ENCODE measurements at places on chromosomes 1 and 21.

DNA sequence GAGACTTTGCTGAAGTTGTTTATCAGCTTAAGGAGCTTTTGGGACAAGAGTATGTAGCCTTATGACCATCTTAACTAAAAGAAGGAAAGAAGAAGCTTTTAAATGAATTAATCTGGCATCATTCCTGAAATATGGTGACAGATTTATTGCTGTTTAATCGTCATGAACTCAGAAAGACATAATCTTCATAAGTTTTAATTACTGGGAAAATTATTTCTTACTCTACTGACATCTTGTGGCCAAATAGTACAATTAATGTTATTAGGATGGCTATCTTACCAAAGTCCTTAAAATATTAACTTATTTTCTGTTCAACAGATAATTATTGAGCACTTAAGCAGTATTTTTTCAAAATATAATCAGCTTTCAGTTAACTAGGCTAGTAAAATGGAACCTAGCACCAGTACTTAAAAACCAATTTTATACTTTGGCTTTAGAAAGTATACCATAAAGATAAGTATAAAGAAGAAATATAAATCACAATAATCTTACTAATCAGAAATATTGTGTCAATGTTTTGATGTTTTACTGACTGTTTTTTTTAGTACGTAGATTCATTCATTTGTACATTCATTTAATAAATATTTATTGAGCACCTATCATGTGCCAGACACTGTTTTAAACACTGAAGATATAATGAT, 34.7 kb upstream of the GPR25 start:
- no peak for DNase-seq

DNA sequence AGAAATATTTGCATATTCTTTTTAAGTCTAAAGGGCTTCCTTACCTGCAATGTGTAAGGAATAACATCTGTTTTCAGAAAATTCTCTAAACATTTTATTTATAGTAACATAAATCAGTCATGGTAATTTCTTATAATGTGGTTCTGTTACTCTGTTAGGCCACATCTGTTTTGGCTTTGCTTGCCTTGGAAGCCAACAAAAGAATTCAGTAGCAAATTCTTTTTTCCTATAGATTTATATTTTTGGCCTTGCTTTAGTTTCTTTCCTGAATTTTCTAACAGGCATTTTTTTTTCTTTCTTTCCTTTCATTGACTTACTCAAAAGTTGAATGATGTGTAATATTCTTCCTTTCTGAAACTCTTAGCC, 72.2 kb downstream of the OSBPL9 start:
- DNase-seq = no peak

- no peak for DNase-seq
Measured at GRCh38 chr1:179545321-179545720, 30.4 kb downstream of the NPHS2 start.

- DNase-seq = no peak
Measured at GRCh38 chr21:46180079-46180722, 4.1 kb downstream of the SPATC1L start.

DNA sequence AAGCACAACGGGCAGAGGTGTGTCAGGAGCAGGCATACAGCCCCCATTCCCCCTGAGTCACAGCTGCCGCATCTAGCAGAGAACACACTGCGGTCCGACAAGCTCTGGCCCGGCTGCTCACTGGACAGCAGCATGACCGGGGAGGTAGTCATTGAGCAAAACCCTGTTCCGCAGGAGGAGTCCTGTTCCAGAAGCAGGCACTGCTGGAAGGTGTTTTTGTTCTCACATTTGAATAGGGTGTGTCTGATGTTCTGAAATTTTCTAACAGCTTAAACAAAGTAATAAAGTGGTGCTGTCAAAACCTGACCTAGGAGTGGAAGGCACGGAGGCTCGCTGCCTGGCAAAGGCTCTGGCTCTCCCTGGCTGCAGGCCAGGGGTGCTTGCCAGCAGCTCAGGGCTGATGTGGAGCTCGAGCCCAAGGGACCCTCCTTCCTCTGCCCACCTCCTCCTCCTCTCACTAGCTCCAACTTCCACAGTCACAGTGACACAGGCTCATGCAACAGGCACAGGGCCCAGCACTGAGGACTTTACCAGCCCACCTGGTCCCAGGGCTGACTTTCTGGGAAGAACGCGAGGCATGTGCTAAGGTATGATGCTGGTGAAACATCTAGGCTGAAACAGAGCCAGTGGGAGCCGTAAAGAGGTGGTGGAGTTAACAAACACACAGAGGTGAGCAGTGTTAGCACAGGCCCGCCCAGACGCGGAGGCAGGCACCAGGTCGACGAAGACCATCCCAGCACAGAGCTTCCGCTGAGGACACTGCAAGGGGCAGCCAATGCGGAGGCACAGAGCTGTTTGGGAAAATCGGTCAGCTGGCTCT, 118.6 kb upstream of the IFFO2 start:
- no peak for DNase-seq

DNA sequence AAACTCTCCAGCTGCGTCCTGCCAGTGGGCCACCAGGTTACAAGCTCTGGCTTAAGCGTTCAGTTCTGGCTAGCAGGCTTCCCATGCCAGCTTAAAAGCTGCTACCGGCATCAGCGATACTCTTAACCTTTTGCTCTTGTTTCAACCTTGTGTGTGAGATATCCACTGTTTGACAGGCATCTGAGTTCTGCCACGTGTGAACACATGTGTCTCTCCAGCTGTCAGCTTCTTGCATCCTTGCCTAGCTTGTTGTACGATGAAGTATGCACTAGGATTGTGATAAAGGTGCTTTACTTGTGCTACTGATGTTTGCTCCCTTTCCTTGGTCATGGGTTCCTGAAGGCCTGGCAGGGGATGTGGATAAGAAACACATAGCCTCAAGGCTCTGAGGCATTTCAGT, 201.6 kb downstream of the PRDM2 start:
- DNase-seq = no peak

DNA sequence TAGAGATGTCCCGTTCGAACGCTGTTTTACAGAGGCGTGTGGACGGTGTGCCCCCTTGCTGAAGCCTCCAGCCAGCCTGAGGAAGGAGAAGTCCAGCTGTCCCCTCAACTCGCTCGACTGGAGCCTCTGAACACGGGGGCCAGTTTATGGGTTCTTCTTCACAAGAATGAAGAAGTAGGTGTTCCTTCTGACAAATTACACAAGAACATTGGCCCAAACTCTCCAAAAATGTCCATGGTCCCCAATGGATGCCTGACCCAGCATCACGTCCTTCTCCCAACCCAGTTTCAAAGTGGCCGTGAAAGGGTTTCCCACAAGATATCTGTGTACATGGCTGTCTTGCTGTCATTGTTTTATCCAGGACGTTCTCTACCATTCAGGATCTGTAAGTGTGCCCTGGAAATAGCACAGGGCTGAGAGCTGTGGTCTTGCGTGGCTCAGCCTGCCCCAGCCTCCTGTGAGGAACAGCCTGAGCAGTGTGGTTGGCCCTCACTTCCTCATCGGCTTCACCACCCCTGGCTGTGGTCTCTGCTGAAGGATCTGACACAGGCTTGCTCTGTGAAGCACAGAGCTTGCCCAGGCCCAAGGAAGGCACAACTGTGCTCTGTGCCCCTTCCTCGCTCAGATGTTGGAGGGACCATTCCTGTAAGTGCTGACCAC, 1.0 kb upstream of the S100B start:
- no peak for DNase-seq

DNA sequence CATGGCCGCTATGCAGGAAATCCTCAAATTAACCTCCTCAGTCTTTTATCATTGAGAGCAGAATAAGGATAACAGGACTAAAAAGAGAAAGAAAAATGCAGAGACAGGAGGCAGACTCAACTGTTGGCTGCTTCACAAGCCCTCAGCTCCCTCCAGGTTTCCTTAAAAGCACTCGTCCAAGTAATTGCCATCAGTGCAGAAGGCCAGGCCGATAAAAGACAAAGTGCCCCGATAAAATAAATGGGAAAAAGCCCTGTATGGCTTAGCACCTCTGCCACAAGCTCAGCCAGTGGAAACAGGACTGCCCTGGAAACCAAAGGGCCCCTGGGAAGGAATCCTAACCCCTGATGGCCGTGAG, 8.1 kb downstream of the S100A6 start:
- no peak for DNase-seq

GRCh38 chr1:156394835-156395461, 25.9 kb downstream of the RHBG start:
- DNase-seq = no peak

- no peak for DNase-seq
Measured at GRCh38 chr1:40414331-40414730, 35.9 kb upstream of the ZFP69B start.

GRCh38 chr1:210736713-210737112, 397.2 kb downstream of the KCNH1 start:
- DNase-seq = no peak

GRCh38 chr1:201460814-201461644, 8.0 kb downstream of the PHLDA3 start:
- no peak for DNase-seq

GRCh38 chr1:12167493-12168429, 970 bp downstream of the TNFRSF1B start:
- DNase-seq = no peak

DNA sequence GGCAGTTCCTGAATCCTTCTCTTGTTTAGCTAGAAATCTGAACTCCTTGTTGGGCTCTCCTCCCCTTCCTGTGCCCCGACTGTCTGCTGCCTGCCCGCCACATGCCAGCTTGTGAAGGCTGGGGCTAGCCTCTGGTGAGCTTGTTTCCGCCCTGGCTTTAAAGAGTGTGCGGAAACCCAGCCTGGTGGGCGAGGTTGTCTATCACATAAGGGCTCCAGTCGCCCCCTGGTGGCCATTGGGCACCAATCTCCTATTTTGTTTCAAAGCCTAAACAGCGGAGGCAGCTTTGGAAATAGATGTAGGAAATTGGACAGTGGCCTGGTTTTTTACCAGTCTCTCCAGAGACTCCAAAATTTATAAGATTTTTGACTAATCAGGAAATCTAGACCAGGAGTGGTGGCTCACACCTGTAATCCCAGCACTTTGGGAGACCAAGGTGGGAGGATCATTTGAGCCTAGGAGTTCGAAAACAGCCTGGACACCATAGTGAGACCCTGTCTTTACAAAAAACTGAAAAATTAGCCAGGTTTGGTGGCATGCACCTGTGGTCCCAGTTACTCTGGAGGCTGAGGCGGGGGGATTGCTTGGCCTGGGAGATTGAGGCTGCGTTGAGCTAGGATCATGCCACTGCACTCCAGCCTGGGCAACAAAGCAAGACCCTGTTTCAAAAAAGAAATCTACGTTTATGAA, 9.8 kb downstream of the ATP8B2 start:
- peak; percentile 87 for DNase-seq

GRCh38 chr21:45699251-45699942, 55.9 kb downstream of the PCBP3 start:
- no peak for DNase-seq

GRCh38 chr1:2299131-2299627, 71.1 kb downstream of the SKI start:
- DNase-seq = no peak

DNA sequence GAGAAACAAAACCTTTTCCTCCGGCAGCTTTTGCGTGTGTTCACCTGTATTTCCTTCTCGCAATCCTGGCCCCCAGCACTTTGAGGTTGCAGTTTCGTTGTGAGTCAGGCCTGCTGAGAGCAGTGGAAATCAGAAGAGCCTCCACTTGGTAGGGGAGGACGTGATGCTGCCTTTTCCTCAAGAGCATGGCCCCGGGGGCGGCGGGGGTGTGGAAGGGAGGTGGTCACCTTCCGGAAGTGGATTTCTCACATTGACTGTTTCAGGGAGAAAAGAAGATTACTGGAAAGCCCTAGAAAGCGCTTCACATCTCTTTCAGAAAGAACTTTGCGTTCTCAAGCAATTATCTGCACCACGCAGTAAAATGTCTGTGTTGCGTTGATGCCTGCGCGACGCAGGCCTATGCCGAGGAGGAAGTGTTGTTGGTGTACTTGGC, 12.2 kb upstream of the IL10 start:
- peak; percentile 29 for DNase-seq

GRCh38 chr1:53683986-53684740, 54.8 kb downstream of the GLIS1 start:
- no peak for DNase-seq

DNA sequence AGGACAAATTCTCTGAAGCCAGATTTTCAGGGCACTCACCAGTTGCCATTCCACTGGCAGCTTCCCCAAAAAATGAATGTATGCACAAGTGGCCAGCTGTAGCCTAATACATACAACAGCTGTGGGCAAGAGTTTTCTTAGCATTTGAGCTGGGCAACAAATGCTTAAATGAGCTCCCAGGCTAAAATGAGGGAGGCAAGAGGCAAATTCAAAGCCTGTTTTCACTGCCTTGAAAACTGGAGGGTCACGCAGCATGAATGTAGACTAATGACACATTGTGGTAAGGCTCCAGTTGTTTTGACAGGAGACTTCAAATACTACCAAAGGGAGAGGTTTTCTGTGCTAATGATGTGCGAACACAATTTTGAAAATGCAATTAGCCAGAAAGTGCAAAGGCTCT, 88.2 kb downstream of the TIAM1 start:
- no peak for DNase-seq

- no peak for DNase-seq
Measured at GRCh38 chr21:37130971-37131370, 57.9 kb downstream of the TTC3 start.

GRCh38 chr1:27527223-27527889, 37.4 kb upstream of the WASF2 start:
- DNase-seq = no peak

DNA sequence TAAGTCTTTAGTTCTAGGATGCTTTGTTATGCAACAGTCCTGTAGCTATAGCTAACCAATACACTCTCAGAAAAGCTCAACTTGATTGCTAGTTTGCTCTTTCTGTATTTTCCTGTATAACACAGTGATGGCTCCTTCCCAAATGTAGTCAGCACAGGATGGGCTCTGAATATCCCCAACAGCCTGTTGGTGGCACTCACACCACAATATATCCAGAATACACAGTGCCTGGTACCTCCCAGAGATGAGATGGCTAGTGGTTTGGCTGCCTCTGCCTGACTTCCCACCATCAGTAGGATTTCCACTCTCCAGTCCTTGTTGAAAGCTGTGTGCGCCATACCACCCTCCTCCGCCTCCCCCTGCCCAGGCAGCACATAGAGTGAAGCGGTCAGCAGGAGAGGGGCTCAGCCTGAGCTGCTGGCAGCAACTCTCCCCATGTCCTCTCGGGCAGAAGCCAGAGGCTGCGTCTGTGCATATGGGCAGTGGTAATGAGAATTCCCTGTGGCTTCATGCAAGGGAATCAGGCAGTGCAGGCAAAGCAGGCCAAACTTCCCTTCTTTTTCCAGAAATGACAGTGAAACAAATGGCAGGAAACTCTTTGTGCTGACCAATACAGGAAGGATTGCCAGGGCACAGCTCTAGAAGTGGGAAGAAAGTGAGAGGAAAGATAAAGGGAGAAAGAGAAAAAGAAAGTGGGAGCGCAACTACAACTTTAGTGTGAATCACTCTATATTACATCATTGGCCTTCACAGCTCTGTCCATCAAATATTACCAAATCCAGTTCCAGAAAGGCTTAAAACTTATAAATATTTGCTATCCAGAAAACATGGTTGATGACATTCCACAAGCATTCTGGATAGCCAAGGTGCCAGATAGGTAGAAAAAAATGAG, 49.7 kb downstream of the LMX1A start:
- no peak for DNase-seq

- no peak for DNase-seq
Measured at GRCh38 chr1:32128479-32128878, 20.6 kb downstream of the KPNA6 start.

GRCh38 chr1:112840631-112841624, 115.1 kb downstream of the SLC16A1 start:
- DNase-seq = no peak
